ENCODE measurements at places on chromosomes 1 and 21. TPM values are rescaled to one million over a fixed set of nuclear protein-coding genes. Genes with fewer than 3 reads are reported as not detected.

ATP1A4 gene
- total RNA-seq, result not detected

IVL gene
- total RNA-seq, result not detected

DDR2 gene
- total RNA-seq, result 75.1 TPM

PADI4 gene
- 0.63 TPM for total RNA-seq

DNA sequence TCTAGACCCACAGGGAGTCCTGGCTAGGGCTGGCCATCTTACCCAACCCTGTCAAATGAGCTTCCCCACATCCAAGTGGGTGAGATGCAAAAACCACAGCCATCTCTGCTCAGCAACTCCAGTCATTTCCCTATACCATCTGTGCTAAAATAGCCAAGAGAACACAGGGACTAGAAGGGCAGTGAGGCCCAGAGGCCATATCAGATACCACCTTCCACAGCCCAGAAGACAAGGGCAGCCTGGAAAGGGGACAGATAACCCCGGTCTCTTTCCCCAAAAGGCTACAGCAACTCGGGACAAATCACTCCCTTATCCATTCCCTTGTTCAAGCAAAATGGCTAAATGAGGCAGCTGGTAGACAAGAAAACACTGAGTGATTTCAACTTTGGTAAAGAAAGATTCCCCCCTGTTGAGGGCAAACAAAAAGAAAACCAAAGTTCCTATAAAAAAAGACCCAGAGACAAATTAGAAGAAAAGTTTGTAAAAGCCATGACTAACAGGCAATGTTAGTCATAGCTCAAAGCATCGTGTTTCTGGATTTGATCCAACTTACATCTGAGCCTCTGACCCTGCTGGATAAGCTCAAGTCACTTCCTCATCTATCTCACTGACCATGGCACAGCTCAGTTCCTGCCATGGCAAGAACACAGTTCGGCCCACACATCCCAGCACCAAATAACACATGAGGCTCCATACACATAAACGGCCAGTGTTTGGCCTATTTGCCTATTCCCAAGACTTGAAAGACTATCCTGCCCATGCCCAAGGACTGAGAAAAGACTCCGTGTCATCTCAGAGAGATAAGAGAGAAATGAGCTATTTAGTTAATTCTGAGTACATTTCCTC, 3.1 kb downstream of the LAMB3 start:
- peak; percentile 51 for DNase-seq

All from left cardiac atrium (tissue), 4 donors.